Myometrial cell (primary cell): ENCODE measurements at places on chromosomes 2 and 18. TPM values are rescaled to one million over a fixed set of nuclear protein-coding genes. Genes with fewer than 3 reads are reported as not detected.

Gene PGAP1
- 2.3 and 3.7 TPM in 2 replicates for total RNA-seq

Gene RAB31
- total RNA-seq = 18.6 and 21.0 TPM in 2 replicates

Gene KIF5C
- 0.18 and 0.29 TPM in 2 replicates for total RNA-seq

Gene LIMS4
- total RNA-seq = 2.3 and 8.0 TPM in 2 replicates

Gene RAPGEF4
- total RNA-seq = 0.18 and 0.86 TPM in 2 replicates

Gene ABCB6
- total RNA-seq = 12.7 and 13.1 TPM in 2 replicates

Gene KCNJ3
- total RNA-seq = 0.29 and 0.35 TPM in 2 replicates

Gene SLC19A3
- total RNA-seq = not detected in 2 replicates

Gene CHRND
- total RNA-seq = not detected in 2 replicates
